ENCODE measurements at places on chromosomes 1 and 21.

- no peak overlapping the region for H3K4me3 ChIP-seq
- no peak for DNase-seq
- no peak overlapping the region for H3K27ac ChIP-seq
- no peaks in the 10 kb centered on the region for H3K27me3 ChIP-seq
Observed at GRCh38 chr1:40270152-40270834, 12.3 kb downstream of the ZMPSTE24 start.

GRCh38 chr21:41350436-41351155 is 11.2 kb upstream of the MX2 start:
- H3K4me1 ChIP-seq, result no peaks in the 10 kb centered on the region
- no peak overlapping the region for H3K4me3 ChIP-seq
- no peak overlapping the region for H3K27ac ChIP-seq
- H3K27me3 ChIP-seq, result no peaks in the 10 kb centered on the region

DNA sequence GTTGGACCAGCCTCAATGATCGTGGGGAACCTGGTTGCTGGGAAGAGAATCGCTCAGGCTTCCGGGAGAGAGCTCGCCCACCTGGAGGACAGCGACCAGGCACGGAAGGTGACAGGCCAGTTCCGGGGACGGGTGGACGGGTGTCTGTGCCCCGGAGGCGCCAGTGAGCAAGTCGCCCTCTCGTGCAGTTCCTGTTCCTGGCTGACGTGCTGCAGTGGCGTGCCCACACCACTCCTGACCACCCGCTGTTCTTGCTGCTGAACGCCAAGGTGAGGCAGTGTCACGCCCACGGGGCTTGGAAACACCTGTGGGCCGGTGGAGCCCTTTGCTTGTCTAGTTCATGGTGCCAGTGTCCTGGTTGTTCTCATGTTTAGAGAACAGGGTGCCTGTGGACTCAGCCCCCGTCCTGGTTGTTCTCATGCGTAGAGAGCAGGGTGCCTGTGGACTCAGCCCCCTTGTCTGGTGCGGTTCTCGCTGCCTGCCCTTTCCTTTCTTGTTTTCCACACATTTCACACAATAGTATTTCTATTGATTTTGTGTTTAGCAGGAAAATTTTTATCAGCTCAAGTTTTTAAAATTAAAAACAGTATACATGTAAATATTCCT is 53.1 kb downstream of the S100B start:
- no peak overlapping the region for H3K4me3 ChIP-seq
- H3K36me3 ChIP-seq, result peaks cover 48% of the 10 kb centered on the region
- no peak for DNase-seq
- no peak overlapping the region for H3K27ac ChIP-seq
- H3K27me3 ChIP-seq, result no peaks in the 10 kb centered on the region

- no peaks in the 10 kb centered on the region for H3K4me1 ChIP-seq
- no peaks in the 10 kb centered on the region for H3K36me3 ChIP-seq
- no peak overlapping the region for H3K27ac ChIP-seq
- no peak for DNase-seq
- no peaks in the 10 kb centered on the region for H3K27me3 ChIP-seq
Observed at GRCh38 chr1:44154049-44154448, 12.6 kb upstream of the KLF18 start.

Measured in thyroid gland (tissue), 4 donors.